ENCODE measurements at places on chromosomes 11 and 22.

DNA sequence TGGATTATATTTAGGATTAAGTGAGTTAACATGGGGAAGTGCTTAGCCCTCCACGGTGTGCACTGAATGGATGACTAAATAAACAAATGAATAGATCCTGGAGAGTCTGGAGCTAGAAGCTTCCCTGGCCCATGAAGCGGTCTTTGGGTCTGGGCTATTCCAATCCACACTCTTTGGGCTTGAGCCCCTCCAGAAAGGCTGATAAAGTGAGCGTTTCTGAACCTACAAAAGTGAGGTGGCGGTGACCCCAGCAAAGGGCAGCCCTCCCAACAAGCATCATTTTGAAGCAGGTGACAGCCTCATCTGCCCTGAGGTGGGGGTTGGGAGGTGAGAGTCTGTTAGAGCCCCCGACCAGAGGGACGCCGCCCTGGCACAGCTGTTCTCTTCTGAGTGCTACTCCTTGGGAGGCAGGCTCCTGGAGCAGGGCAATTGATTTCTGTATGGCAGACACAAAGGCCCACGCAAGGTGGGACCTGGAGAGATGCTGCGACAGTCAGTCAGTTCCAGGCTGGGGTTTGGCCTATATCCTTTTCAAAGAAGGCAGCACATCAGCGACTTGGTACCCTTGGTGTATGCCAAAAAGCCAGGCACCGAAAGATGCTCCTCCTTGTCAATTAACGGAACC lies 157.8 kb downstream of the CACNA1I start:
- no peak for DNase-seq

DNA sequence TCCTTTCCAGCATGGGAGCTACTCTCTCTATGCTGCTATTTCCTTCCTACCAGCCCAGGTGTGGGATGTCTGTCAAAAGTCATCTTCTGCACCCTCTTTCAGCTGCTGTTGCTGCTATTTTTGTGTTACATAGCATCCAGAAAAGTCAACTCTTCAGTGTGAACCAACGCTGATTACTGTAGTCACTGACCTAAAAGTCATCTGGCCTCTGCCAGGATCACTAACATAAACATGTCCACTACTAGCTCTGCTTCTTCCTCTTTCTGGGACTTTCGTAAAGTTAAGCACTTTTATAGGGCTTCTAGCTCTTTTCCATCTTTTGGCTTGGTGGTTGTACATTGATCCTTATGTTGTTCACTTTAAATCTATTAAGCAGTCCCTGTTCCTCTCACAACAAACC lies 90.2 kb upstream of the CARD18 start:
- DNase-seq = no peak

DNA sequence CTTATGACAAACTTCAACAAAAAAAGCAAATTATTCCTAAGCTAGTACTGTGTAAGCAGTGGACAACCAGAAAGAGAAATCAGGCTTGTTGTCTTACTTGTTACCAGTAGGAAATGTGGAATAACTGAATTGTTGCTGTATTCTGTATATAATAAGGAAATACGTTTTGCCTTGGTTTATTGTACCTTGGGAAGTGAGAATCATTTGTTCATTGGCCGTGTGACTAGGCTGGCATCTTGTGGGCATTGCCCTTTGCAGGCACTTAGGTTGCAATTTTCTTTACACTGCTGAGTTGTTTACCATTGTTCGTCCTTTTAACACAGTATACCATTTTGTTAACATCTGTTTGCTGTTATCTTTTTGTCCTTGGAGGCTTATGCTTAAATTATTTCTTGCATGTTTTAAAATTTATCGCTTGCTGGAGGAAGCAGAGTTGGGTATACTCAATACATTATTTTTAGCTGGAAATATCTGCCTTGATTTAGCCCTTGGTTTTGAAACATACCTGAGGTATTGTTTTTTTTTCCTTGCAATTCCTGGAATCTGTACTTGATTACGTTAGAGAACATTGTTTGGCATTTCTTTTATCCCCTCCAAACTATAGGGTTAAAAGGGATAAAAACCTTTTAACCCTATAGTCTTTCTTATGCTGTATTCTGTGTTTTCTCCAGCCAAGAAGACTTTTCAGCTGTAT lies 109.3 kb downstream of the DDX10 start:
- no peak for DNase-seq

DNA sequence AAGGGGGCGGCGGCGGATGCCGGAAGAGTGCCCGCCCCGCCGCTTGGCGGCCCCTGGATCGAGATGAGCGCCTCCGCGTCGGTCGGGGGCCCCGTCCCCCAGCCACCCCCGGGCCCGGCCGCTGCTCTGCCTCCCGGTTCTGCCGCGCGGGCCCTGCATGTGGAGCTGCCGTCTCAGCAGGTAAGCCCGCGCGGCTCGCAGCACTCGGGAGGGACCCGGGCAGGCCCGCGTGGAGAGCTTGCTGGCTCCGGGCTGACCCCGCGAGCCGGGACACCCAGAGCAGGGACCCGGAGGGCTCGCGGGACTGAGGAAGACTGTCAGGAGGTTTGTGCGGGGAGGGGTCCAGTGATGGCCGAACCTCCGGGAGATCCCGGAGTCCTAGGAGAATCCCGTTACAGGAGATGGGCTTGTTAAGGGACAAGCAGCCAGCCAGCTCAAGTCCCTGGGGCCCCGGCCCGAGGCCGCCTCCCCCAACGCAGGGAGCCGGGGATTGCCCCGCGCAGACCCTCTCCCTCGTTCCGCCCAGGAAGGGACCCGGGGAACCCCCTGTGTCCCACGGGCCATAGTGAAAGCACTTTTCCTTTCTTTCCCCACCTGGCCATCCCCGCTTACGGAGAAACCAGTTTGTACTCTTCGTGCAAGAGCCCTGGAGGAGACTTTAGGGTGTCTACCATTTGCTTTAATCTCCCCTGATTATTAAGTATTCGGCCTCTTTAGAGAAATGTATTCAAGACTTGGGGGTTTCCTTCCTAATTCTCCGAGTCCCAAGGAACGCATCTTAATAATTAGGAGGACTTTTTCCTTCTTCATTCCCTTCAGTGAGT lies 547 bp downstream of the UVRAG start:
- DNase-seq = peak; percentile 60

DNA sequence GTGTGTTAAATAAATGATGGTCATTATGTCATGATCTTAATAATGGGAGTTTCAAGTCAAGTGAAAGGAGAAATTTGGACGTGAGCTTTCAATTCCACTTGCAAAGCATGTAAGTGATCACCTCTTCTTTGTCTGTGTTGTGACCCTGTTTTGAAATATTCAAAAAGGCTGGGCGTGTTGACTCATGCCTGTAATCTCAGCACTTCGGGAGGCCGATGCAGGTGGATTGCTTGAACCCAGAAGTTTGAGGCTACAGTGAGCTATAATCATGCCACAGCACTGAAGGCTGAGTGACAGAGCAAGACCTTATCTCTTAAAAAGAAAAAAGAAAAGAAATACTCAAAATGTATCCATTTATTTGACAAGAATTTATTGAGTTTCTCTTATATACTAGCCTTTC lies 32.9 kb upstream of the EED start:
- DNase-seq = no peak

- DNase-seq = no peak
These were observed 36.9 kb downstream of the PTPRJ start for GRCh38 chr11:48017105-48017830.

DNA sequence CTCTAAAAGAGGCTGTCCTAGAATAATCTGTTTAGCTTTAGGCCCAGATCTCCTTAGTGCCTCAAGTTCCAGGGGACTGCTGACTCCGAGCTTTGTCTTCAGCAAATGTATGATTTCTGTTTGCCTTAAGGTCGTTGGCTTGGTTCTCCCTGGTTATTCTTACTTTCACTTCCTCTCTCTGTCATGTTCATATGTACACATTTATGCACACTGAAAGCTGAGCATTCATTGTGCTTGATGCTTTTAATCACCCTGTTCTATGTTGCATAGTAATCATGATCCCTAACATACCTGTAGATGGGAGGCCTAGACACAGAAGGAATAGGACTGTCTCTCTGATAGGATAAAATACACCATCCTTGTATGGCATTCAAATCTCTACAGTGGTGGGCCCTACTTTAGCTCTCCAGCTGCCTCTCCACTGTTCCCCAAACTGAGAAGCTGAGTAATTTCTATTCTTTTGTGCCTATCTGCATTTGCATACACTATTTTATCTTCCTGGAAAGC lies 7.2 kb downstream of the PPFIBP2 start:
- no peak for DNase-seq

- no peak for DNase-seq
These were observed 4.6 kb downstream of the NLRP6 start for GRCh38 chr11:282630-283360.

GRCh38 chr11:62856333-62856895 lies 17.0 kb upstream of the WDR74 start:
- no peak for DNase-seq

GRCh38 chr22:38136607-38137006 lies 26.1 kb upstream of the BAIAP2L2 start:
- no peak for DNase-seq

GRCh38 chr22:35684270-35684700 lies 33.4 kb upstream of the APOL5 start:
- no peak for DNase-seq

DNA sequence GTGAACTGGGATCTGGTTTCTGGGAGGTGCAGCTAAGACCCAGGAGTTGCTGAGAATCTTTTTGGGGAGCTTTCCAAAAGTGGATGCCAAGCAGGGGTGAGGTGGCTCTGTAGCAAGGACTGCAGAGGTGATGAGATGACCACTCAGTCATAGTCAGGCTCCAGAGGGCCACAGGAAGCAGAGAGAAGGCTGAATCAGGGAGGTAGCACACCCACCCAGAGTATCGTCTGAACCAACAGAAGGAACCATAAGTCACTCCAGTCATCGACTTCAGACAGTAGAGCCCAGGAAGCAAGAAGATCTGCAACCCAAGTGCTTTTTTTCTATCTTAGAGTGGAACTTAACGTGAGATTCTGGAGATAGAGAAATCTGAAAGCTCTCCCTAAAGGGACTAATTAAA lies 335.7 kb upstream of the MPPED2 start:
- no peak for DNase-seq

Data from SHP77 (cell line).